ENCODE measurements at places on chromosomes 6 and 20. TPM values are rescaled to one million over a fixed set of nuclear protein-coding genes. Genes with fewer than 3 reads are reported as not detected.

Gene CLIC5
- total RNA-seq = 4.9 TPM

Gene PLN
- 4.6 TPM for total RNA-seq

Gene HLA-G
- not detected for total RNA-seq

Gene ATP9A
- total RNA-seq = 50.8 TPM

- H3K4me1 ChIP-seq = no peaks in the 10 kb centered on the region
- H3K4me3 ChIP-seq = no peak overlapping the region
- no peak for DNase-seq
Observed at GRCh38 chr6:110693994-110694393, 121.3 kb downstream of the CDK19 start.

DNA sequence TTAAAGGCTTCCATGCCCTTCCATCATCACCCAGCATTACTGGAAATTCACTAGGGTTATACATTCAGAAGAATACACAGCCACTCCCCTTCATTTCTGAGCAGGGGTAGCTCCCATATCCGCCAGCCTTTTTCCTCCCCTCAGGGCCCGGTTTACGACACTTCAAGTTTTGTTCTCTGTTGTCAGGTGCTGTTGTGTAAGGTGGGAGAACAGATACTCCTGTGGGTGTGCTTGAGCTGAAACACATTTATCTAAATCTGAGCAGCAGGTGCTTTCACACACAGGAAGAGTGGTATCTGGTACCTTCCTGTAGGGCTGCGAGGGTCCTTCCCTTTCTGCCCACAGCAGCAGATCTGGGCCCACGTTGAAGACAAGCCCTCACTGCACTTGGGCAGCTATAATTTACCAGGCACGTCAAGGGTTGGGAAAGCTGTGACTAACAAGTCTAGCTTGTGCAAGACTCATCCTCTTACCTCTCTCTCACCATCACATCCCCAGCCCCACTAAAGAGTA, 215.8 kb upstream of the RREB1 start:
- no peak overlapping the region for H3K27ac ChIP-seq
- no peaks in the 10 kb centered on the region for H3K4me1 ChIP-seq
- DNase-seq = no peak
- no peak overlapping the region for H3K4me3 ChIP-seq

GRCh38 chr6:13298446-13298845, 29.9 kb downstream of the TBC1D7 start:
- H3K4me1 ChIP-seq = no peaks in the 10 kb centered on the region

- H3K27me3 ChIP-seq = no peaks in the 10 kb centered on the region
- H3K4me1 ChIP-seq = no peaks in the 10 kb centered on the region
- no peak overlapping the region for H3K27ac ChIP-seq
- H3K4me3 ChIP-seq = no peak overlapping the region
- H3K36me3 ChIP-seq = no peaks in the 10 kb centered on the region
- DNase-seq = no peak
Observed at GRCh38 chr20:5636841-5637240, 113.4 kb upstream of the SHLD1 start.

DNA sequence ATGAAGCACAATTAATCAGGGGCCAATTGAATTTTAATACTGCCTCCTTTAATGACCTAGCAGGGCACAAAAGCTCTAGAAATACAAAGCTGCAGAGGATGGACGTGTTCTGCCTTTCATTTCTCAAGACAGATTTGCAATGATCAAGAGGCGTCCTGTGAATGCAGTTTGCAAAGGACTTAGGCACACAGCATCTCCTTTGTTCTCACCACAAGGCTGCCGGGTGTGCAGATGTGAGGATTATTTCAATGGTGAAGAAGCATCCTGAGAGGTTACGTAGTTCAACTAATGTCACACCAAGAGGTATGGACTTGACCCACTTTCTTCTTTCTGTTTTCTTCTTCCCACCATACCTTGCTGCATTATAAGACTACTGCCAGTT, 42.9 kb upstream of the SPTLC3 start:
- H3K27me3 ChIP-seq = no peaks in the 10 kb centered on the region
- no peak overlapping the region for H3K4me3 ChIP-seq
- no peak for DNase-seq
- no peaks in the 10 kb centered on the region for H3K4me1 ChIP-seq
- no peaks in the 10 kb centered on the region for H3K36me3 ChIP-seq

DNA sequence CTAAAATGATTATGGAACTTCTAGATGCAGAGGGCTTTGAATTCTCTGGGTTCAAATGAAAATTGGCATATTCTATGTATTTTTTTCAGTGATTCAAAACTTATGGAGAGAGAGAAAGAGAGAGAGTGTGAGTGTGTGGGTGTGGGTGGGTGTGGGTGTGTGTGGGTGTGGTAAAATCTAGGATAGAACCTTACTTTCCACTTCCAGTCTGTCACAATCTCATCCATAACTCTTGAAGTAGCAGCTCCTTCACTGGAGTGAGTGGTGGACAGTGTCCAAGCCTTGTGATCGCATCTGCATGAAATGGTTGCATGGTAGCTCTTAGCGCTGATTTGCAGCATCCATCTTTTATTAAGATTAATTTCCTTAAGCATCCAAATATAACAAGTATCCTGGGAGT, 37.7 kb downstream of the ADGB start:
- no peak overlapping the region for H3K4me3 ChIP-seq
- H3K36me3 ChIP-seq = no peaks in the 10 kb centered on the region
- H3K27ac ChIP-seq = no peak overlapping the region

GRCh38 chr6:141783585-141783984, 349.1 kb upstream of the GJE1 start:
- H3K4me1 ChIP-seq = no peaks in the 10 kb centered on the region
- no peaks in the 10 kb centered on the region for H3K27me3 ChIP-seq
- no peak overlapping the region for H3K4me3 ChIP-seq
- no peak for DNase-seq
- no peak overlapping the region for H3K27ac ChIP-seq
